ENCODE measurements at places on chromosomes 2 and 18.
A peak's percentile ranks its signal among the peaks of the same experiment; 100 is the strongest.

- peak; percentile 97 for DNase-seq
These were observed 179.0 kb downstream of the TRABD2A start for GRCh38 chr2:84701880-84702279.

DNA sequence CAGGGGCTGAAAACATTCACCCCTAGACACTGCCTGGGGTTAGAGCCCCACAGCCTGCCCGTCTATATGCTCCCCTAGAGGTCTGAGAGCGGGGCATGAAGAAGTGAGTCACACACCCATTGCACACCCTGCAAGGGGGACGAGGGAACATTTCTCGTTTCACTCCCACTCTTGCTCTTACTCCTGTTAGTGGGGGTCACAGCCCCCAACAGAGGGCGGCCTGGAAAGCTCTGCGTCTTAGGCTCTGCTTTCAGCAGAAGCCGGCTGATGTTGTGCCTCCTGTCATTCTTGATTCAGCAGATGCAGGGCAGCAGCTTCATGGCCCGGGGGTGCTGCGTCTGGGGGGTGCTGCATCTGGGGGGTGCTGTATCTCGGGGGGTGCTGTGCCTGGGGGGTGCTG is 141.3 kb downstream of the ASB1 start:
- DNase-seq, result no peak

- no peak for DNase-seq
These were observed 13.7 kb downstream of the SALL3 start for GRCh38 chr18:78993014-78993926.

- peak; percentile 11 for DNase-seq
These were observed 941 bp upstream of the SGO2 start for GRCh38 chr2:200525066-200525465.

DNA sequence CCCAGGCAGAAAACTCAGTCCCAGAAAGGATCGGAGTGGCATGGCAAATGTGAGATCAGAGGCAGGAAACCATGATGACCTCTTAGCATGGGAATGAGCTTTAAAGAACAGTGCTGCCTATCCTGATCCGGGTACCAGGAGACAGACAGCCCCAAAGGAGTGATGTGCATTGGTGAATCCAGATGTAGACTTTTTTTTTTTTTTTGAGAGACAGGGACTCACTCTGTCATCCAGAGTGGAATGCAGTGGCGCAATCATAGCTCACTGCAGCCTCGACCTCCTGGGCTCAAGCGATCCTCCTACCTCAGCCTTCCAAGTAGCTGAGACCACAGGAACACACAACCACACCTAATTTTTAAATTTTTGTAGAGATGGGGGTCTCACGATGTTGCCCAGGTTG is 122.7 kb downstream of the VAPA start:
- DNase-seq, result no peak

GRCh38 chr18:67518566-67518965 is 2.0 kb upstream of the DSEL start:
- DNase-seq, result no peak

GRCh38 chr18:35749701-35750100 is 168.2 kb downstream of the GALNT1 start:
- DNase-seq, result no peak

DNA sequence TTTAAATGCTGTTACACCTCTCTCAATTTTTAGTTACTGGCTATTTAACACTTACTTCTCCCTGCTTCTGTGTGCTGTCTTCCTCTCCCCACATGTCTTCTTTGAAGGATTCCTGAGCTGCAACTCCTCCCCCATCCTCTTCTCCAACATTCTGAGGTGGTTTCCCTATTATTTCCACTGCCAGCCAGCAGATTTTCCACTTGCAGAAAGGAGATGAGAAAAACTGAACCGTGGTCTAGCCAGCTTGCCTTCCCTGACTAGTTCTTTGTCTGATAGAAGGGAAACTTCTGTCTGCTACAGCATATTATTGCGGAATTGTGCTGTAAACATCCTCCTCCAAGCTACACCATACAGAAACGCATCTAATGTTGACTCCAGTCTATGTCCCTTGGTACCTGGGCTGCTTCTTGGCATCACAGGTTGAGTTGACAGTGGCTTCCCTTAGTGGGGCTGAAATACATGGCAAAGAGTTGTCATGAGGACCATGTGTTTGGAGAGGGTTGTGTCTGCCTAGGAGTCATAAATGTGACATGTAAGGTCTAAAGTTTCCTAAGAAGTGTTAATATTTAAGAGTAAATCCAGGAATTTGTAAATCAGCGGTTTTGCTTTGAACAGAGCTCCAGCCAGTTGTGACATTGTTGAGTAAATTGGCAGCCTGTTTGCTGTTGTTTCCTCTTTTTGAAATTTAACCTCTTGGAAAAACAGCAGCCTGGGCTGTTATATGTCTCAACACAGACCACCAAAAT is 68.3 kb upstream of the RND3 start:
- no peak for DNase-seq

GRCh38 chr2:8543060-8543382 is 138.8 kb upstream of the ID2 start:
- no peak for DNase-seq

DNA sequence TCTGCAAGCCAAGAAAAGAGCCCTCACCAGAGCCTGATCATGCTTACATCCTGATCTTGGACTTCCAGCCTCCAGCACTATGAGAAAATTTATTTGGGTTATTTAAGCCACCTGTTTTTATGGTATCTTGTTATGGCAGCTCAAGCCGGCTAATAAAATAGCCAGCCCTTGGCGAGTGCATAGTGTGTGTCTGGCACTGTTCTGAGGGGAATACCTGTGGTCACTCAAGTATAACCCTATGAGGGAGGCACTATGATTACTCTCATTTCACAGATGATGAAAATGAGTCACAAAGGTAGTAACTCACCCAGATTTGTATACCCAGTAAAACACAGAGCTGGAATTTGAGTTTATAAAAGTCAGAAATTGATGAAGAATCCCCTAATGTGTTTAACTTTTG is 556.9 kb upstream of the SETBP1 start:
- peak; percentile 5 for DNase-seq

DNA sequence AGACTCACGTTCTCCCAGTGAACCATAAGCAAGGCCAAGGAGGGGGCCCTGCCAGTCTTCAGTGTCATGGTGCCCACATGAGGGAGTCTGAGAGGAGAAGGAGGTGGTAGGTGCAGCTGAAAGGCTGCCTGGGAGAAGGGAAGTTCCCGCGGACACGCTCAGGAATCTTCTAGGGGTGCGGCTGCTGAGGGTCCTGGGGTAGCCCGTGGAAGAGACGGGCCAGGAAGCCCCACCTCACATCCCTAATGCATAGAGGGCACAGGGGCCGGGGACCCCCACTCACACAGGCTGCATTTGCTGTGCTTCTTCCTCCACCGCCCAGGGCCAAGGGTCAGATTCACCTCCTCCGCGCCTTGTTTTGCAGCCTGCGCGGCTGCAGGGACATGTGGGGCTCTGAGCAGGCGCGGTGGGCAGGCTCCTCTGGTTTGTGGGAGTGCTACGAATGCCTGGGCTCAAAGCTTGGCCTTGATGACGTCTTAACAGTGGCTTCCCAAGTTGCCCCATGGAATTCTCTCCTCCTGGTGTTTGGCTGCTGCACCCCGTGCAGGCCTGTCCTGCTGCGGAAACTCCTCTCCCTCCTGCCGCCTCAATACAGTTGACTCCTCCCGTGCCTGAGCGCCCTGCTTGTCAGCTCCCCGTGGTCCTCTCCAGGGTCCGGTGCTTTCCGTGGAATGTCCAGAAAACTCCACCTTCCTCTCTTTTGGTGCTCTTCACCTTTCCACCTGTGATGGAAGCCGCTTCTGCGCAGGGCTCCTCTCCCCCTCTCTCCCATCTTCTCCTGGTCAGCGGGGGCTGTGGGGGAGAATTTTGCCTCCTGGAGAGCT is 95.7 kb downstream of the VAPA start:
- DNase-seq, result no peak

- peak; percentile 78 for DNase-seq
These were observed 51.3 kb downstream of the ACSL3 start for GRCh38 chr2:222912117-222912516.

GRCh38 chr18:28075501-28075900 is 101.4 kb downstream of the CDH2 start:
- DNase-seq, result peak; percentile 28

GRCh38 chr2:36915627-36916026 is 50.7 kb downstream of the STRN start:
- no peak for DNase-seq

DNA sequence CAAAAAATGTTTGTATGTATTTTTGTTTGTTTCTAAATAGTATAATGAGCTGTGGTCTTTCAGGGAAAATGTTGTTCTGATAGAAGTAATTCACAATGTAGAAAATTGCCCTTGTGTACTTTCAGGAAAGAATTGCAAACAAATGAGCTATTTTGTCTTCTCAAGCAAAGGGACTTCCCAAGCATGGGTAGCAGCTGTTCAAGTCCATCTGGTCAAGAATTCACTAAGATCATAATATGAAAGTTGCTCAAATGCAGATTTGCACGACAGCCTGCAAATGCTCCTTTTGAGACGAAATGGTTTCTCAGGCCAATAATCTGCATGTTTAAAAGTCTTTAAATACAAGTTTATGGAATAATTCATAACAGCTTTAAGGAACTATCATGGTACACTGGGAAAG is 51.9 kb upstream of the HNMT start:
- no peak for DNase-seq

- DNase-seq, result no peak
These were observed 14.4 kb upstream of the BIN1 start for GRCh38 chr2:127121353-127121752.

DNA sequence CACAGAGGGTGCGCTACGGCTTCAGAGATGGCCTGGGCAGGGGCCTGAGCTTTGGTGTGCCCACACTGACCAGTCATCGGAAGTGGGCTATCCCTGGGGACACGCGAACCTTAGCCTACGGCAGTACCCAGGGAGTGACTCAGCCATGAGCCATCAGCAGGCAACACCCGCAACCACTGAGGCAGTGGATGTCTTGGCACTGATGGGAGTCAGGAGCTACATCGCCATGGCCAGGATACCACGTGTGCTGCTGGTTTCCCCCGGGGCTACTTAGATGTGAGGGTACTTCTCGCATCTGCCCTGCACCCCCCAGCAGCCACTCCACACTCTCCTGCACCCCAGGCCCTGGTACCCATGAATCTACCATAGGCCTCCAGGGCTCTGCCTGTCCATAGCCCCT is 12.8 kb upstream of the HPCAL1 start:
- DNase-seq, result peak; percentile 27

GRCh38 chr2:116545286-116546068 is 1269.0 kb upstream of the DDX18 start:
- DNase-seq, result no peak

DNA sequence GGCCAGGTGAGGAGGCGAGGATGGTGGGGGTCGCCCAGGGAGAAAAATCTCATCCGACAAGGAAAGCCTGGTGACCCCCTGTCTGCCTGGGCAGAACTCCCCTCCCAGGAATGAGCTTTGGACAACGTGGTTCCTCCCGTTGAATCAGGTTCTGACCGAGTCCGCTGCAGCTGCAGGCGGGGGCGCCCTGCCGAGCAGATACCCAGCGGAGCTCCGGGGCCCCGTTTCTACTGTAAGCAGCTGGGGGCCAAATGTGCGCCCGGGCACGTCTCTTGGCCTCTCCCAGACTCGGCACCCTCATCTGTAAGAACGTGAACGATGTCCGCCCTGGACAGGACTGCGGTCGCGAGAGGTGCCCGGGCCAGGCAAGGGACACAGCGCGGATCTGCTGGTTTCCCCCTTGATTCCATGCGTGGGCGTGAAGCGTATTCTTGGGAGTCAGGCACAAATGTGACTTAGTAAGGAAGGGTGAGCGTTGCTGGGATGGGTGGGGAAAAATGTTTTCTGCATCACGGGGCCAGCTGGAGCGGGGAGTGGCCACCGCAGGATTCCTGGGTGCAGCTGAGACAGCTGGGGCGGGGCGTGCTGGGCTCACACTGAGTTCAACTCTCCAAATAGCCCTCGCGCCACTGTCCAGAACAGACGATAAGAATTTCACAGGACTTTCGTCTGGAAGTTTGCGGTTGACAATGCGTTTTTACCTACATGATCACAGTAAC is 20.2 kb upstream of the TUBB6 start:
- DNase-seq, result peak; percentile 94

GRCh38 chr2:9910699-9911098 is 40.8 kb upstream of the GRHL1 start:
- DNase-seq, result no peak

GRCh38 chr18:57627488-57627887 is 5.9 kb upstream of the NARS1 start:
- DNase-seq, result peak; percentile 52

DNA sequence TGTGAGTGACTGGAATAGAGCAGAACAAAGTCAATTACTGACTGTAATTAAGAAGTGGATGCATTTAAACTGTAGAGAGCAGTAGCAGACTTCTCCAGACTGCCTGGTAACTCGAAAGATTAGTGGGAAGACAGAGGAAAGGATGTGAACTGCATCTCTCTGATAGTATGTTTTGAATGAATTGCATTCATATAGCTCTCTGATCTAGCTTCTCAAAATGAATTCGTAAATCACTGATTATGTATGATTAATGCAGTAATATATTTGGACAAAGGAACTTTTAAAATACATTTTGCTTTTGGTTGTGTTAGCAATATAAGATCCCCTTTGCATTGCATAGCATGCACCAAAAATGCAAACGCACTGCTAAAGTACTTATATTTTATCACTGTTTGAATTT is 304.0 kb downstream of the ARHGAP15 start:
- no peak for DNase-seq

DNA sequence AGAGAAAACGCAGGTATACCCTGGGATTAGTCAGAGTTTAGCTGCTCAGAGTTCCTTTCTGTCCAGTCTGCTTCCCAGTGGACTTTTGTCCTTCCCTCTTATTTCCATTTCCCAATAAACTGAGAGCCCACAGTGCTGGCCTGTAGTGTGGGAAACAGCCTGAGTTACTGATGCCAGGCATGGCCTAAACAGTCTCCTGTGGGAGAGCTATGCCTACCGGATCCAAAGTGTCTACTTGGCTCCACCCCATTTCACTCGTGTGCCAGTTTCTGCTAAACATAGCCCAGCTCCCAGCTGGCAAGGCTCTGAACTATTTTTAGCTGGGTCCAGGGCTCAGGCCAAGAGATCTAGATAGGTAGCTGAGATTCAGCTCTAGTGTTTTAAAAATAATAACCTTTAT is 15.6 kb upstream of the PPP1CB start:
- no peak for DNase-seq
